Suppressor macrophage treated with lipopolysaccharide for 4 hours (primary cell): ENCODE measurements at places on chromosomes 7 and 10.

GRCh38 chr7:66766041-66766440 is 25.5 kb downstream of the RABGEF1 start:
- no peak for DNase-seq

DNA sequence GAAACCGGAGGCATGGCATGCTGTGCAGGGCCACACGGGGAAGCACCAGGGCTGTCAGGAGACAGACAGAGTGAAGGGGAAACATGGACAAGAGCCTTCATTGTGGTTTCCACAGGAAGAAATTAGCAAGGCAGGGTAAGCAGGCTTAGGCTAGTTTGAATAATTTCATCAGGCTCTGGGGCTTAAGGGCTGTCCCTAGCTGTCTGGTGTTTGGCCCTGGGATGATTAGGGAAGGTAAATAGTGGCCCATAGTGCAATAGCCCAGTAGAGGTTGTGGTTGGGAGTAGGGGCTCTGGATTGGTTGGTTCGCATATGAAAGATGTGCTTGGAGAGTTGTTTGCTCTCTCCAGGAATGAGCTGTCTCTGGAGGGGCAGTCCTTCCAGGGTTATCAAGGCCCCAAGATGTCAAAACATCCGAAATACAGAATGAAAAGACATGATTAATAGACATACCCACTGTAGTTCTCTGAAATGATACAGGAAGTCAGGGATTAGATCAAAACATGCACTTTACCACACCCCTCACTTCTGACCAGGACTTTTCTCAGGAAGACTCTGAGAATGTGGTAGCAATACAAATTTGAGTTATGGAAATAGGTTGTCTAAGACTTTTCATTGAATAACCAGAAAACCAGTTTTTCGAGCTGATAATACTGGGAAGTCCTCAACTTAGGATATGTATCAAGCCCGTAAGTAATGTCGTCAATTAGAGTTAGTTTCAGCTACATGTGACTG is 224.9 kb upstream of the NFE2L3 start:
- DNase-seq: no peak

GRCh38 chr7:54864663-54865062 is 105.7 kb upstream of the SEC61G start:
- no peak for DNase-seq

- no peak for DNase-seq
These were observed 618 bp upstream of the RELN start for GRCh38 chr7:103989785-103990767.
